ENCODE measurements at places on chromosomes 3 and 15. TPM values are rescaled to one million over a fixed set of nuclear protein-coding genes. Genes with fewer than 3 reads are reported as not detected.

- no peak for DNase-seq
Measured at GRCh38 chr15:65221697-65222096, 10.4 kb upstream of the CILP start.

DNA sequence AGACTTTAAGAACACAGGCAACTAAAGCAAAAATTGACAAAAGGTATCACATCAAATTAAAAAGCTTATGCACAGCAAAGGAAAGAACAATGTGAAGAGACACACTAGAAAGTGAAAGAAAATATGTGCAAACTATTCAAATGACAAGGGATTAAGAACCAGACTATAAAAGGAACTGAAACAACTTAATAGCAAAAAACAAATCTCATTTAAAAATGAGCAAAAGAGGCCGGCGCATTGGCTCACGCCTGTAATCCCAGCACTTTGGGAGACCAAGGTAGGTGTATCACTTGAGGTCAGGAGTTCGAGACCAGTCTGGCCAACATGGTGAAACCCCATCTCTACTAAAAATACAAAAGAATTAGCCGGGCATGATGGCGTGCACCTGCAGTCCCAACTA is 14.4 kb downstream of the NGLY1 start:
- no peak for DNase-seq

DNA sequence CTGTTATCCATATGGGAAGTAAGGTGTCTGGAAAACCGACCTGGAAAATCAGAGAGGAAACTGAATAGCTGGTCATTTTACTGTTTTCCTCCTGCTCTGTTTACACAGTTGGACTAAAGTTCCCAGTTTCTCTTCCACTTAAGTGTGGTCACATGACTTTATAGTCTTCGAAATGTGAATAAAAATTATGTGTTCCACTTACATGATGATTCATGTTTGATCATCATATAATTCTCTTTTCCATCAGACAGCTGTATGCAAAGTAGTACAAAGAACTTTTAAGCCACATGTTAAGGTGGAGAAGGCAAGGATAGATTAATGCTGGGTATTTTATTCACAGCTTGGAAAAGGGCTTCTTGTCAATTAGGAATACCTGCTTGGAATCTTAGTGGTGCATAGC is 525.5 kb upstream of the BCHE start:
- DNase-seq: no peak

DNA sequence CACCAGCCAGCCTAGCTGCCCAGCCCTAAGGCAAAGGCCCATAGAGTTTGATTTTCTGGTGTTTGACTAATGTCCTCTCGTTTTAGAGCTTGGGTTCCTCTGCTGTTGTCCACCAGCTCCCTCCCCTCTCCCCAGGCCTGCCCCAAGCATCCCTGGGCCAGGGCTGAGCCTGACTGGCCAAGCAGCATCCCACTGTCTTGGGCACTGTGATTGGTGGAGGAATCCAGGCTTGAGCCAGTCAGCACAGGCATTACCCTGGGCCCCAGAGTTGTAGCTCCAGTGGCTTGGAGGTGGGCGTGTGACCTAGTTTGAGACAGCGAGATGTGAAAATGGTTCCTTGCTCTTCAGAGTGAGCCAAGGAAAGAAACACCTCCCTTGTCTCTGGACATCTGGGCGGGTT is 155.3 kb upstream of the MEF2A start:
- DNase-seq: peak; percentile 74

DNA sequence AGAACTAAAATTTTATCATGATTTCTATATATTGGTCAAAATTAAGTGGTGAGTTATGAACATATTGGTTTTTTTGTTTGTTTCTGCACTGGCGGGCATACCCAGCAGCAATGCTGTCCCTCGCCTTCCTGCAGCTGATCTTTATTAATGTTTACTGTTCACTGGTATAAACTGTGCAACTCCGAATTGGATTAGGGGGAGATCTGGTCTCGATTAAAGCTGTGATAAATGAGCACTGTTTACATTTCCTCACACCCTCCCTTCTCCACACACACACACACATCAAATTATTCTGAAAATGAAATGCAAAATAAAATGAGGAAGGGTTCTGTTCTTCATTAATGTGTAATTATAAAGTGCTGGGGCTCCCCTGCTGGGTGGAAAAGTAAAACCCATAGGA is 48.5 kb upstream of the DAZL start:
- DNase-seq: no peak

DNA sequence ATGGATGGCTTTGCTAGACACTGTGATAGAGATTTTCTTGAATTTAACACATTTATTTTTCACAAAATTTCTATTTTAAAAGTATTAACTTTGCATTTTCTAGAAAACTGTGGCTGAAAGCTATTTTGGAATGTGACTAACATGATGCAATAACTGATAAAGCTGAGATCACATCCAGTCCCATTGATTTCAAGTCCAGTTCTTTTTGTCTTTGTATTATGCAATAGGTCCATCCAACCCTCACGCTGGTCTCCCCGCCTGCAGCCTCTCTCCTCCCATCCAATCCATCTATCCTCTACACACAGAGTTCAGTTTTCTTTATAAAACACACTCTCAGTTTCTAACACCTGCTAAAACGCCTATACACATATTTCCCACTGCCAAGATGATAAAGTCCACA is 178.8 kb downstream of the CNTN3 start:
- DNase-seq: no peak

- DNase-seq: no peak
Measured at GRCh38 chr3:159538507-159538906, 450.1 kb upstream of the IL12A start.

DNA sequence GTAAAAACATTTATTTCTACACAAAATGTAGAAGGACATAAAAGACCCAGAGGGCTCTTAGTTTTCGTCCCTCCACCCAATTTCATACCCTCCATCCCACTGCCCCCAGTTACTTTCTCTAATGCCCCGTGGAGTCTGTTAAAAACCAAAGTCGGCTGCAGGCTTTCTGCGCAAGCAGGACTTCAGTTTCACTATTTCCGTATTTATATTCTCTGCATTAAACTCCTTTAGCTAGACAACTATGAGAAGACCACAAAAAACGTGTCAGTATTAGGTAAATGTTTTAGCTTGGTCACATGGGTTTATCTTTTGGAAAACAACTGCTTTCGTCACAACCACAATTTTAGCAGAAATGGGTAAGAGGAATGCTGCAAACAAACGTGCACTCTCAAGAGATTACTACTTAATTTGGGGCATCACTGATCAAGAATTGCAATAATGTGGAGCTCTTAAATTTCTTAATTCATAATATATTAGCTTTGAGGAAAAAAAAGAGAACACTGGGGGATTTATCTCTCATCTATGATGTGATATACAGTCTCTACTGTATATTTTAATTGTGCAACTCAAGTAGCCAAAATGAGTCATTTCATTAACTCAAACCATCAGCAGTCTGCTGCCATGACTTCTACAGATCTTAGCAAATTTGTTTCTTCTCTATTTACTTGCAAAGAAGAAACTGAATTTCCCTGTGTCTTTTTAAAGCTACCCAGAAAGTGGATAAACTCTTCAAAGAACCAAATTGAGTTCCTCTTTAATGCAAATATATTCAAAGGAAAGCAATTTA is 740 bp upstream of the NSMCE3 start:
- DNase-seq: no peak

DNA sequence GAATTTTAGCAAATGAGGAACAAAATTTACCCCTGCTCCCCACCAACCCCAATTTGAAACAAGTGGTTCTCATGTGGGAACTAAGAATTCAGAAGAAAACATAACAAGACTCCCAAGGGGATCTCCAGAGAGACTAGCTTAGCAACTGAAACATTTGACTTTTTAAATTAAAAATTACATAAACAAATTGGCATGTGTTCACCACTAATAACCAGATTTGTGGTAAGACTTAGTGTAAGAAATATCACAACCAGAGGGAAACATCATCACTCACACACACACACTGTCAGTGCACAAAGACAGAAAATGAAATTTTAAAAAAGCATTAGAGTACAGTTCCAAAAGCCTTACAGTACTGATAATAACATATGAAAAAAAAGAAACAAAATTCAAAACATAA is 348.8 kb downstream of the CGGBP1 start:
- DNase-seq: no peak

DNA sequence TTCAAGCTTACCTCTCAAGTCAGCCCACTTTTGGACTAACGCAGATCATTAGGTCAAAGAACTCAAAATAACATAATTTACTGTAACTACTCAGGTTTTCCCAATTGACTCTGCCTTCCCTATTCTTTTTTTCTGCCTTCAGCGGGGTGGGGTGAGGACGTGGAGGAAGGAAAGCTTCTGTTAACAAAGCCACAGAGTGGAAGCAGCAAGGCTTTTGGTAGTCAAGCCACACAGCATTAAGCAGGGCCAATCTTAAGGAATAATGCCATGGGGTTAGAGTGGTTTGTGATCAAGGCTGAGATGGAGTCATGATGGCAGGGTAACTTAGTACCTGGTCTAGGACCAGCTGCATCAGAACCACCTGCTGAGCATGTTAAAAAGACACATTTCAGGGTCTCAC is 277.5 kb downstream of the TIGIT start:
- no peak for DNase-seq

Gene NUP210
- 1.5 TPM for total RNA-seq

Gene TGM5
- total RNA-seq: 0.45 TPM

Gene TMC3
- not detected for total RNA-seq

Gene MYRIP
- total RNA-seq: 1.8 TPM

Gene ST8SIA2
- not detected for total RNA-seq

Gene LSM3
- 10.0 TPM for total RNA-seq

Gene CPLX3
- not detected for total RNA-seq

Gene UCN2
- total RNA-seq: not detected

Gene ALG1L2
- 1.00 TPM for total RNA-seq
